ENCODE measurements at places on chromosomes 3 and 15.

DNA sequence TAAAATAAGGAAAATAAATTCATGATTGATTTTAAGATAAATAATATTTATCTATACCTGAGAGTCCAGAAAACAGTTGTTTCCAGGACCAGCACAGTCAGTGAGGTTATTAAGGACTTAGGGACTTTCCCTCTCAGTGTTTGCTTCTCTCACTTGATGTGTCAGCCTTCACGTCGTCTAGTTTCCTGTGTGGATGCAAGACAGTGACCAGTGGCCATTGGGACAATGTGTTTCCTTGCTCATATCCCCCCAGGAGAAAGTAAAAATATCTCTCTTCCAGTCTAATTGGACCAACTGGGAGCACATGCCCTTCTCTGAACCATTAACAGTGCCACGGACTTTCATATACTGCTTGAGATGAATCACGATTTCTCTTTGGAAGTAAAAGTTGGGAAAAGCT, 157.8 kb upstream of the CTNNB1 start:
- no peak for DNase-seq

- no peak for DNase-seq
Observed at GRCh38 chr15:75109021-75109735, 85.8 kb downstream of the PPCDC start.

DNA sequence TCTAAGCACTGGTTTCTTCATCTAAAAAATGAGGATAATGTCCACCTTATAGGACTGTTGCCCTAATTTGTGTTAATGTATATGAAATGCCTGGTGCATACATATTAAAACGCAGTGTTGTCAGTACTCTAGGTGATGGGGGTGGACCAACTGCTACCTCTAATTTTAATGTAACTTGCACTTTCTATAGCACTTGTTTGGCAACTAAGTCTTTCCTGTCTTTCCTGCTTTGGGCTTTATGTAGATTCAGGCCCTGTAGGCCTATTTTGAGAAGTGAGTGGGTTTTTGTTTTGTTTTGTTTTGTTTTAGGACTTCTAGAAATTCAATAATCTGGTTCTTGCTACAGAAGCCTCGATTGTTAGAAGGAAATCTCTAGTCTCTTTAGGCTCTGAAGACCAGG, 21.2 kb downstream of the SLC7A14 start:
- no peak for DNase-seq

- DNase-seq: no peak
Observed at GRCh38 chr3:52216585-52217408, 8.6 kb downstream of the TLR9 start.

- no peak for DNase-seq
Observed at GRCh38 chr15:38589502-38589901, 24.9 kb upstream of the RASGRP1 start.

DNA sequence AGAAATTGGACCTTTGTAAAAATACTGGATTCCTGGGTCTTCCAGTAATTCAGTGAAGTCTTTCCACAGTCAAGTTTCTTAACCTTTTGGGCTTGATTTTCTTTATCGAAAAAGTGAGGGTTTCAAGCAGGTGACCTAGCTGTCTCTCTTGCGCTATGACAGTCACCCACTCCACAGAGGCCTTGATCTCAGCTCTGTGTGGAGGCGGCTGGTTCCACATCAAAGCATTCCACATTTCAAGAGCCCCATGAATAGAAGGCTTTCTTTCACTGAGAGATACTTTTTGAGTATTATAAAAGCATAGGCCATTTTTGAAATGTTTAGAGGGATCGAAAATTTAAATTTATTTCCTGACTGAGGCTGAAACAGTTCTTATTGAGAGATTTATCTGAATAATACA, 43.9 kb downstream of the GABRA5 start:
- no peak for DNase-seq

Measured in right renal cortex interstitium (tissue), 3 donors.